ENCODE measurements at places on chromosomes 12 and 14. TPM values are rescaled to one million over a fixed set of nuclear protein-coding genes. Genes with fewer than 3 reads are reported as not detected.

GRCh38 chr14:85528897-85529631 is 880 bp upstream of the FLRT2 start:
- peak; percentile 49 for DNase-seq

DNA sequence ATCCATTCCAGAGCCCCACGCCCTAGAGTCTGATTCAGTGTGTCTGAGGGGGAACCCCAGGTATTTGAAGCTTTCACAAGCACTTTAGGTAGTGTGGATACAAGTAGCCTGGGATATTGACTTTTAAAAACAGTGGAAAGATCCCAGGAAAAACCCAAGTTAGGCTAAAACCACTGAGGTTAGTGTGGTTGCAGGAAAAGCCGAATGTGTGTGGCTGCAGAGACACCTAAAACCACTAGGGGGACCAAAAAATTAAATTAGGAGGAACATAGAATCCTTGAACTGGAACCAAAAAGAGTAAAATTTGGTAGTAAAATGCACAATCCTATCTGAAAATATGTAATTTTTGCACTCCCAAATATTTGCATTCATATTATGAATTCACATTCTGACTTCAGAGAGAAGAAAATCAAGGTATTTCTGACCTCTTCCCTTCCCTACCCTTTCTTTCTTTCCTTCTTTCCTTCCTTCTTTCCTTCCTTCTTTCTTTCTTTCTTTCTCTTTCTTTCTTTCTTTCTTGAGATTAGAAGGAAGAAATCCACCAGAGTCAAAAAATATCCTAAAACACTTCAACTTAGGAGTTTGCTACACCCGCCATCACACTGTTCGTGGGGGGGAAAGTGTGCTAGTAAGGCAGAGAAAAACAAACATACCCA is 37.8 kb downstream of the SLCO1A2 start:
- DNase-seq = peak; percentile 20

- no peak for DNase-seq
These were observed 176.2 kb upstream of the PDZRN4 start for GRCh38 chr12:41011939-41012338.

GRCh38 chr12:12126551-12126950 is 55.8 kb downstream of the BCL2L14 start:
- no peak for DNase-seq

- peak; percentile 14 for DNase-seq
These were observed 85.4 kb downstream of the WSCD2 start for GRCh38 chr12:108214486-108214885.

DNA sequence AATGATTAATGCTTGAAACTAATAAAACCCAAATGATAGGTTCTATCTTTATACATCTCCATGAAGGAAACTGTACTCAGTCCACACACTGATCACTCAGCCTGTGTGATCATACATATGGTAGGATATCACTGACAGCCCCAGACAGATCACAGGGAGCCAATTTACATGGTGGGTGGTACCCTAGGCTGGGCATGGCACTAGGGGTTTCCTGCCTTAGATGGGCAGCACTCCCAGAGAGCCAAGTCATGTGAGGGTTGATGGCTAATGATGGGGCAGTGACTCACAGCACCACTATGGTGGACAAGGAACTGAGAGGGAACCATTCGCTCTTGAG is 89.6 kb upstream of the PTPRR start:
- no peak for DNase-seq

DNA sequence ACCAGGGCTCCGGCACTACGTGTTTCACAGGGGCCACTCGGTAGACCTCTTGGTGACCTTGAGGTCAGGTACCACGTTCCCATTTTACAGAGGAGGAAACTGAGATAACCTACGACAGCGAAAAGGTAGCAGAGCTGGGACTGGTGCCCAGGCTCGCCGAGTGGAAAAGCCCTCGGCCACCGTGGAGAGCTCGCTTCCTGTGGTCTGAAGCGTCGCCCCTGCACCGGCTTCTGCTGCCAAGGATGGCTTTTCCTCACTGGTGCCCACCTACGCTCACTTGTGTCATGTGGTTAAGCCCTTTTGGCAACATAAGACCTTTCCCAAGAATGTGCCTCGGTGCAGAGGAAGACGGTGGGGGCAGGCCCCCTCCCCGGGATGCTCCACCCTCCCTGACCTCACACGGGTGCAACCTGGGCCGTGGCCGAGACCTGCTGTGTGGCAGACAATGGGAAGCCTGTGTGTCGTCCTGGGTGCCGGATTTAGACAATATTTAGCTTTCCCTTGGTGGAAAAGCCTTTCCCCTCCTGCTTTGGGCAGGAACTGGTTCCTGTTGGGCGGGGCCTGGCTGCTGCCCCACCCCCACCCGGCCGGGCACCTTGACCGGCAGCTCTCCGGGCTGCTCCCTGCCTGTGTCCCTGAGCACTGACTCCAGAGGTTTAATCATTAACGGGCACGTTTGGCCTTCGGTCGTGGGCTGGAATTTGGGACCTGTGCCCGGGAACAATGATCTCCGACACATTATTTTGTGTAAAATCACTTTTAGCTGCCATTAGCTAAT is 32.4 kb upstream of the PPP1R13B start:
- peak; percentile 83 for DNase-seq

GRCh38 chr12:113911971-113912759 is 54.0 kb downstream of the RBM19 start:
- DNase-seq = no peak

DNA sequence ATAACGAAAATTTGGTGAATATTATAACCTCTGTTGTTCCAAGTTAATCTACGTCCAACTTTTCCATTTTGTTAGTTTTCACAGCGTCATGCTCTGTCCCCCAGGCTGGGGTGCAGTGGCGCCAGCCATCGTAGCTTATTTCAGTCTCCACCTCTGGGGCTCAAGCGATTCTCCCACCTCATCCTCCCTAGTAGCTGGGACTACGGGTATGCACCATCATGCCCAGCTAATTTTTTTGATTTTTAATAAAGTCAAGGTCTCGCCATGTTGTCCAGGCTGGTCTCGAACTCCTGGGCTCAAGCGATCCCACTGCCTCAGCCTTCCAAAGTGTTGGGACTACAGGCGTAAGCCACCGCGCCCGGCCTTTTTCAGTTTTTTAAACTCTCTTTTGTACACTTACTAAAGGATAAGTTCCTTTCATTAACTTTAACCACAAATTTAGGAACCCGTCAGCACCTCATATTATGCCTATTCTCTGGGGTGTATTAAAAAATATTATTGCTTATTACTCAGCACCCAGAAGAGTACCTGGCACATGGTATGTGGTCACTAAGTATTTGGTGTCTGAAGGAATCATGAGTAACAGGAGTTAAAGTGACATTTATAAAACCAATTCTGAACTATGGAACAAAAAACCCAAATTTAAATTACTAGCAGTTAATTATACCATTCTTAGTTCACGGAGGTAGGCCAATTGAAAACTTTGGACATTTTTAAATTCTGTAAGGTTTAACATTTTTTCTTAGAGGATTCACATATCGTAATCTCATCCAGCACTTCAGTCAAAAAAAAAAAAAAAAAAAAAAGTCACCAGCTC is 925 bp upstream of the MIPOL1 start:
- no peak for DNase-seq

- DNase-seq = no peak
These were observed 69.6 kb downstream of the NINJ2 start for GRCh38 chr12:593396-594270.

DNA sequence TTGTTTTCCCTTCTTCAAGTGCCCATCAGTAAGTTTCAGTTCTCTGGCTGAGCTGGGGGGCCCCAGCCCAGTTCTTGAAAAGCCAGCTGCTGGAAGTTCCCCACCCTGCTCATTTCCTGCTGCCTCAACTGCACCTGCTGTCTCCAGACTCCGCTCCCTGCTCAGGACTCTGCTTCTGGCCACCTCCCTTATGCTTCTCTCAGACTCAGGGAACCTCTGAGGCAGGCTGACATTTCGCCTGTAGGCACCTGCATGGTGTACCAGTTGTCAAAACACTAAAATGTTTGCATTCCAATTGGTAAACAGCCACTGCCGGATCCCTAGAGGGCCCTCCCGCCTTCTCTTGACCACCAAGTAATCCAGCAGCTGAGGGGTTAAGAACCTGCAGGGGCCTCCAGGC is 136.5 kb upstream of the VRK1 start:
- DNase-seq = no peak

DNA sequence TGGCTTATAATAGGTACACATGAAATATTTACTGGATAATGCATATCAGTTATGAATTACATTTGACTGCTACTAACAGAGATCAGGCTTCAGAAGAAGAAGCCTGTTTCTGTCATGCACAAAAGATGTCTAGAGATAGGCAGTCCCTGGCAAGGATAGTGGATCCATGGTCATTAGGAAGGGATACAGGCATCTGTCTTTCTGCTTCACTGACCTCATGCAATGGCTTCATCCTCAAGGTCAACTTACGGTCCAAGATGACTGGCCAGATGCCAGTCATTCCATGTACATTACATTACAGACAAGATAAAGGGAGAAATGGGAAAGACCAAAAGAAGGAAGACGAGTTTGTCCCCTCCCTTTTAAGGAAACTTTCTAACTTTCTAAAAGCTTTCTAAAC is 94.0 kb downstream of the NUAK1 start:
- peak; percentile 72 for DNase-seq

DNA sequence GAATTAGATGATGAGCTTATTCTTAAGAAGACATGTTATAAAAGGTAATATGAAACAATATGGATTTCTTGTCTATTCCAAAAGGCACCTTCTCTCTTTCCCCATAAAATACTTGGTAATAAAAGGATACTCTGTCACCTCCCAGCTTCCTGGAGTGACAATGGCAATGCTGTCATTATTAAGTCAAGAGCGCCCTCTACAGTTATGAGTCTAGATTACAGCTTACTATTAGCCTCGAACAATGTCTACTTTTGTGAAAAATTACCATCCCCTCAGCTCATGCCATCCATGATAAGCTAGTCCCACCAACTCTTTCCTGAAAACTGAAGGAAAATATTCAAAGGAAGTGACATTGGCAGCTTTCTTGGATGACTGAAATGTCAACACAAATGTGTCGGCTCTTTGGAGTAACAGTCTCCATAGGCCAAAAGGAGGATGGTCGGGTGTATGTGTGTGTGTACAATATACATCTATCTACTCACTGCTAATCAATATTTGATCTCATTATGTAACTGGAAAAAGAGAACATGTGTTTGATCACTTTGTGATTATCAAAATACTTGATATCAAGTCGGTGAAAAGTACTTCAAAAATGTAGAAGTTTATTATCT is 48.7 kb upstream of the CDKN3 start:
- DNase-seq = peak; percentile 33

- DNase-seq = no peak
These were observed 187.0 kb downstream of the MED13L start for GRCh38 chr12:116090516-116090915.

DNA sequence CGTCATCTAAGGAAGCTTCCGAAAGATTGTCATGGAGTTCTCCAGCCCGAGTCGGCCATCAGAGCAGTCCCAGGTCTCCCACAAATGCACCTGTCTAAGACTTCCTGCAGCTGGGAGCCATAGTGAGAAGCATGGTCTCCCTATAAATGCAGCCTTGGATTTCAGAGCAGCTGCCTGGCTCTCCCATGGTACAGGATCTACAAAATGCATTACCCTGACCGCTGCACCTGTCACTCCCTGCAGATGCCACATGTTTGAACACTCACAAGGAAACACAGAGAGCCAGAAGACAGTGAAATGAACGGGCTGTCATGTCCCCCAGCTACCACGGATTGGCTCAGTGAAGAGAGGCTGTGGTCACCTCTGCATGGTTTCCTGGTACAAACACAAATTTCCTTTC is 702.7 kb downstream of the MED13L start:
- DNase-seq = no peak

GRCh38 chr12:68918960-68919359 is 14.0 kb downstream of the CPM start:
- DNase-seq = no peak

DNA sequence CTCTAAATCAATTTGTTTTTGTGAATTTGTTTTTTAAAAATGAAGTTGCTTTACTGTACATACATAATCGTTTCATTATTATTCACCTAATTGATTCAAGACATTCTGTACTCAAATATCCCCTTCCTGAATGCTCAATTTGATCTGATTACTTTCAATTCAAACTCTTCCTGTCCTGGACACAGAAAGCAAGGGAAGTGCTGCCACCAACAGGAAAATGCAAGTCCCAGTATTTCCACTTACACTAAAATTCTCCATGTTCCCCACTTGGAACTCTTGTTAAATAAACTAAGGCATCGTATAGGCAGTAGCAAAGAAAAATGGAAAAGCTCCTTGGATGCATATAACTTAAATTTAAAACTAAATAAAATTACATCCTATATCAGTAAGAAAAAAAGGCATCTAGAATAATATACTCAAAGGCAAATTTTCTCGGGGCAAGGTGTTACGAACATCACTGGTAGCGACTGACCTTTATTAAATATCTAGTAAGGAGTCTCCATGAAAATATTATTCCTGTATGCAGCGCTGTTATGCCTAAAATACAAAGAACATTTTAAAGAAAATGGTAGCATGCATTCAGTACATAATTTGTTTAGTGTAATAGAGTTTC is 72.0 kb upstream of the DBX2 start:
- DNase-seq = no peak

- DNase-seq = no peak
These were observed 4.5 kb downstream of the CYP46A1 start for GRCh38 chr14:99688629-99689028.

DNA sequence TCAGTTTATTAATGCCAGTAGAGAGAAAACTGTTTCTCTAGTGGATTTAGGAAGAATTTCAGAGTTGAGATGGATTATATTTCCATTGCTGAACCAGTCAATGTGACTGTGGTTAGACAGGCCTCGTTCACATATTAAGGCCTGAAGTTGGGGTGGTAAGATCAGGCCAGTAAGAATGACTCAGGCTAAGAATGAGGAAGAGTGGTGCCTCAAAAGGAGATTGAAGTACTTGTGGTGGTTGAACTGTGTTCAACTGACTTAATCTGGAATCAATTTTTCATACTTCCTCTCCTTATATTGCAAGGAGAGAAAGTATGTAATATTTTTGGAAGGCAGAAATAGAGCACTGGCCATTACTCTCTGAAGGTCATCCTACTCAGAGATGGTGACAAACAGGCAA is 37.8 kb upstream of the ATF7IP start:
- no peak for DNase-seq

- no peak for DNase-seq
These were observed 353.5 kb downstream of the TMEM132D start for GRCh38 chr12:129550353-129550752.

GRCh38 chr14:65103150-65103760 is 938 bp upstream of the MAX start:
- DNase-seq = no peak

GRCh38 chr12:55823419-55823818 is 5.6 kb downstream of the ORMDL2 start:
- peak; percentile 72 for DNase-seq

GRCh38 chr14:38363217-38363616 is 107.3 kb upstream of the CLEC14A start:
- DNase-seq = no peak

Gene TSHR
- not detected for total RNA-seq

Gene FAM181A
- total RNA-seq = not detected

Gene EIF2B1
- 52.2 TPM for total RNA-seq

Gene KITLG
- 32.5 TPM for total RNA-seq

Gene CIPC
- 18.3 TPM for total RNA-seq

Gene NID2
- total RNA-seq = 6.2 TPM

Gene MYL2
- total RNA-seq = not detected

Gene SCNN1A
- total RNA-seq = 5.7 TPM

Gene TRHDE
- total RNA-seq = 36.2 TPM

Gene LIN7A
- total RNA-seq = 10.5 TPM

All from Caki2 (cell line).